Vagina (tissue), 2 donors: ENCODE measurements at places on chromosomes 12 and 14.

GRCh38 chr14:65229748-65230728 is 127.7 kb upstream of the MAX start:
- no peaks in the 10 kb centered on the region for H3K36me3 ChIP-seq
- peak overlapping the region; percentile 44 for H3K4me3 ChIP-seq
- H3K4me1 ChIP-seq = peaks cover 23% of the 10 kb centered on the region
- no peak for DNase-seq

DNA sequence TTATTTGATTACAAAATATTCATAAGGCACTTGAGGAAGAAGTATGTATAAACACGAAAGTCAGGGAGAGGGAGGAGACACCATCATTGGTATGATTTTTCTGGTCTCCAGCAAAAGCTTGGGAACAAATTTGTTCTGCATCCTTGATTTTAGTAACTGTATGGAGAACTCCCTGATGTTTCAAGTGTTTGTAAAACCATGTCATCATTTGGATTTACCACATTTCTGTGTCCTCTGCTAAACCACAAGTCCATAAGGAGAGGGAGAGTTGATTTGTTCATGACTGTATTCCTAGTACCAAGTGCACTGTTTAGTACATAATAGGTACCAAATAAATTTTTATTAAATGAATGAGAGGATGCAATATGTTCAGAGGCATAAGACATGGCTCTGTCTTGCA is 181.1 kb downstream of the BTG1 start:
- DNase-seq = no peak
- peaks cover 6% of the 10 kb centered on the region for H3K4me1 ChIP-seq
- no peaks in the 10 kb centered on the region for H3K27me3 ChIP-seq
- H3K4me3 ChIP-seq = no peak overlapping the region
- no peaks in the 10 kb centered on the region for H3K36me3 ChIP-seq

DNA sequence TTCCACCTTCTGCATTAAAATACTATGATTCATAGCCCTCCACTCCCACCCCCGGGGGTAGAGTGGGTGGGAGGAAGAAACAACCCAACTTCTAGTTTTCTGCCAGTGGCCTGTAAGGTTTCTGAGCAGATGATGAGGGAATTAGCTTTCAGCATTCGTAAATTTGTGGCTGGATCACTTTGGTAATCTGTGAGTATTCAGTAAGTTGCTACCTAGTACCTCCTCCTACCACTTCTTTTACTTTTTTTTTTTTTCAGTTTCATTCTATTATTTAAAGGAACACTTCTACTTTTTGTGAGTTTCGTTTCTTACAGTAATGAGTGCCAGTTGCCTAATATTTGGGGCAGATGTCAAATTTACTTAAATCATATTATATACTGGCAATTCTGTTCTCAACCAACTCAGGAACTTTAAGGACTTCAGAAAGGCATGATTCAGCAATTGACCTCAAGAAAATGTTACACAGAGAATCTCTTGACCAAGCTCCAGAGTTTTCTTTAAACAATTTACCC is 42.4 kb upstream of the EMP1 start:
- H3K27ac ChIP-seq = no peak overlapping the region
- no peaks in the 10 kb centered on the region for H3K36me3 ChIP-seq
- H3K27me3 ChIP-seq = no peaks in the 10 kb centered on the region
- H3K4me1 ChIP-seq = peaks cover 7% of the 10 kb centered on the region
- no peak for DNase-seq
- H3K4me3 ChIP-seq = no peak overlapping the region

- no peaks in the 10 kb centered on the region for H3K27me3 ChIP-seq
- H3K4me1 ChIP-seq = peaks cover 5% of the 10 kb centered on the region
- H3K4me3 ChIP-seq = no peak overlapping the region
- H3K36me3 ChIP-seq = no peaks in the 10 kb centered on the region
Observed at GRCh38 chr12:14618983-14619382, 51.3 kb upstream of the PLBD1 start.

DNA sequence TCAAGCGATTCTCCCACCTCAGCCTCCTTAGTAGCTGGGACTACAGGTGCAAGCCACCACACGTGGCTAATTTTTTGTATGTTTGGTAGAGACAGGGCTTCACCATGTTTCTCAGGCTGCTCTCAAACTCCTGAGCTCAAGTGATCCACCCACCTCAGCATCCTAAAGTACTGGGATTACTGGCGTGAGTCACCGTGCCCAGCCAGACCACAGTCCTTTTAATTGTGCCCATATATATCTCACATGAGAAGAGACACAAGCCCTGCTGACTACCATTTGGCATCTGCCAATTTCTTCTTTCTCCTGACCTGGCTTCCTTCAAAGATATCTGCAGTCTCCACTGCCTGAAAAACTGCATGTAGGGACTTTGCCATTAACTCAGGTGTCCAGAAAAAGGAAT is 142.5 kb downstream of the DPY19L2 start:
- no peaks in the 10 kb centered on the region for H3K36me3 ChIP-seq
- DNase-seq = no peak
- H3K27ac ChIP-seq = no peak overlapping the region
- H3K4me1 ChIP-seq = no peaks in the 10 kb centered on the region
- H3K27me3 ChIP-seq = no peaks in the 10 kb centered on the region
- no peak overlapping the region for H3K4me3 ChIP-seq

GRCh38 chr14:104094709-104095425 is 9.4 kb downstream of the ASPG start:
- no peaks in the 10 kb centered on the region for H3K27me3 ChIP-seq
- DNase-seq = no peak
- H3K36me3 ChIP-seq = no peaks in the 10 kb centered on the region
- H3K4me1 ChIP-seq = peaks cover 7% of the 10 kb centered on the region
- no peak overlapping the region for H3K4me3 ChIP-seq
